ENCODE measurements at places on chromosomes 16 and 17. TPM values are rescaled to one million over a fixed set of nuclear protein-coding genes. Genes with fewer than 3 reads are reported as not detected.

The OTOA gene
- total RNA-seq = 0.17 TPM

The CACNA1H gene
- total RNA-seq = 38.1 TPM

The CDRT15L2 gene
- not detected for total RNA-seq

GRCh38 chr17:64507413-64507782 lies 621 bp downstream of the CEP95 start:
- DNase-seq = no peak

GRCh38 chr16:86231996-86232350 lies 278.4 kb upstream of the FOXF1 start:
- DNase-seq = no peak

DNA sequence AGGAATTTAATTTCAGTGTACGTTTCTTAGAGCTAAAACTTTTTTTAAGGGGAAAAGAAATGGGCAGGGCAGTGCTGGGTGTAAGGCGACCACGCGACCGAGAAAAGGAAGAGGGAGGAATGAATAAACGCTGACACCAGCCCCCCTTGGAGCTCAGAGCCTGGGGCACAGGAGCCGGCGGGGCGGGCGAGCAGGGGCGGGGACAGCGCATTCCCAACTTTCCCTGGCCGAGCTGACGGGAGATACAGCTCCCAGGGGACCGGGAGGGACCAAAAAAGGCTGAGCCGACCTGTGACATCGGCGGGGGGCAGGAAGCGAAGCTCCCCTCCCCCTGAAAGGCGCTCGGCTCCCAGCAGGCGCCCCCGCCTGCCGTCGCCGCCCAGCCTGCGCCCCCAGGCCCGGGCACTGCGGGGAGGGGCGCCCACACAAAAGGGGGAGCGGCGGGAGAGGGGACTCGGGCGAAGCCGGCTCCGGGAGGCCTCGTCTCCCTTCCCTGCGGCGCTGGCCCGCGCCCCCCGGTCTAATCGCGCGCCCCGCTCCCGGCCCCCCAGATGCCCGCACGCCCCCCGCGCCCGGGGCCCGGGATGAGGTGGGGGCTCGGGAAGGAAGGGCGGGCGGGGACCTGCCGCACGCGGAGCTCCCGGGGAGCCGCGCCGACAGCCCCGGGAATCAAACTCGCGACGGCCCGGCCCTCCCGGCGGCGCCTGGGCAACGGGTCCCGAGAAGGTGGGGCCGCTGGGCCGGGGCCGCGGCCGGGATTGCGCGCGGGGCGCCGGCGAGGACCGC lies 622 bp downstream of the CUEDC1 start:
- no peak for DNase-seq

GRCh38 chr17:1533661-1534325 lies 17.4 kb upstream of the INPP5K start:
- no peak for DNase-seq

DNA sequence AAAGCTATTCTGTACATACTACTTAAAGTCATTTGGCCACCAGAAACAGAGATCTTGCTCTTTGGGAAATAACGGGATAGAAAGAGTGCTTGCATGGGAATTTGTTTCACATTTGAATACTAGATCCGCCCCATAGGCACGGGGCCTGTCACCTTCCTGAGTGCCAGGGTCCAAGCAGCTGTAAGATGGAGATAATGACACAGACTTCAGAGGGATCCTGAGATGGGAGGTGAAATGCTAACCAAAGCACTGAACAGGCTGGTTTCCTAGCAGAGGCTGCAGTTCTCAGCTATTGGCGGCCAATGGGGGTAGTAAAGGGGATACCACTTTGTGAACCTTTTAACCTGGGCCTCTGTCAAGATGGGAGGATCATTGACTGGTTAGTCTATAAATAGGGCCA lies 225.4 kb downstream of the IRF8 start:
- no peak for DNase-seq

GRCh38 chr17:68592009-68592408 lies 9.2 kb downstream of the FAM20A start:
- no peak for DNase-seq

Measured in type B pancreatic cell (in vitro differentiated cells).